ENCODE measurements at places on chromosomes 16 and 17.
A peak's percentile ranks its signal among the peaks of the same experiment; 100 is the strongest.

- DNase-seq, result no peak
These were observed 72.8 kb downstream of the SOCS1 start for GRCh38 chr16:11183035-11183812.

- DNase-seq, result no peak
These were observed 3.9 kb downstream of the PDK2 start for GRCh38 chr17:50099003-50099402.

DNA sequence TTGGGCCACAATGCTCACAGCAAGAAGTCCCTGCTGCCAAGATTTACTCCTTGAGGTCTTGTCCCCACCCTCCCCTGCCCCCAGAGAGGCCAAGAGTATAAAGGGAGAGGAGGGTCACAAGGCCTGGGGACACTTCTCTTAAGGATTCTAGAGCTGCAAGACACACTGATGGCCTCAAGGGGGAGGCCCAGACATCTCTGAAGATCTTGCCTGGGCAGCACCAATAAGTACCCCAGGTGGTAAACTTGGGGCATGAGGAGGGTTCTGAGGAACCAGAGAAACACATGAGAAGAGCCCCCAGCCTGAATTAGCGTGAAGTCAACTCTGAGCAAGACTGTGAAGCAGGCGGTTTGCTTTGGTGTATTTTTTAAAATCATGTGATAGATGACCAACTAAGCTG lies 26.8 kb upstream of the MTMR4 start:
- no peak for DNase-seq

DNA sequence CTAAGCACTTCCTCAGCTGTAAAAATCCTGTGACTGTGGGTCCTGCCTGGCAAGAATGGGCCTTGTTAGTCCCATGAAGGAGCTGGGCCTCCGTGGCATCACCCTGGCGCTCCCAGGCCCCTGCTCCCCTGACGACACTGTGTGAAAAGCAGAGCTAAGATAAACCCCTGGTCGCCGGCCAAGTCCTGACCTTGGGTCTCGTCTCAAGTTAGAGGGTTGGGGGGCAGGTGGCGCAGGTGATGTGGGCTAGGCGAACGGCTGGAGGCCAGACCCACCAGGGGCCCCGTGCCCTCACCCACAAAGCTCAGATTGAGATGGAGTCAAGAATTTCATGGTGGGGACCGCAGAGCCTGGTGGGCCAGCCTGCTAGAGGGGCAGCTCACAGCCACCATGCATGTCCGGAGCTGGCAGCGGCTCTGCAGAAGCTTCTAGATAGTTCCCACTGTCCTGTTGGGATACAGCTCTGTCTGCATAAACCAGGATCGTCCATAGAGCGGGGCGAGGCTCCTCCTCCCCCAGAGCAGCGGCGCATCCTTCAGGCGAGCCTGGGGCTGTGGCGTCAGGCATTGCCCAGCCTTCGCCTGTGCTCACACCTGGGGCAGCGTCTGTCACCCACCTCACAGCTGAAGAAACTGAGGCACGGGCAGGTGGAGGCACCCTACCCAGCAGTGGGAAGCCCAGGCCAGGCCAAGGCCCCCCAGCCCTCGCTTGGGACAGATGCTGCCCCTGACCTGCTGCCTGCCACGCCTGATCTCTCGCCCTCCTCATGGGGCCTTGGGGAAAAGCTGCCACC lies 12.0 kb downstream of the CYBC1 start:
- no peak for DNase-seq

- no peak for DNase-seq
These were observed 161.5 kb downstream of the CCT6B start for GRCh38 chr17:34799751-34800150.

GRCh38 chr16:66933776-66934137 lies 445 bp downstream of the CIAO2B start:
- DNase-seq, result no peak

DNA sequence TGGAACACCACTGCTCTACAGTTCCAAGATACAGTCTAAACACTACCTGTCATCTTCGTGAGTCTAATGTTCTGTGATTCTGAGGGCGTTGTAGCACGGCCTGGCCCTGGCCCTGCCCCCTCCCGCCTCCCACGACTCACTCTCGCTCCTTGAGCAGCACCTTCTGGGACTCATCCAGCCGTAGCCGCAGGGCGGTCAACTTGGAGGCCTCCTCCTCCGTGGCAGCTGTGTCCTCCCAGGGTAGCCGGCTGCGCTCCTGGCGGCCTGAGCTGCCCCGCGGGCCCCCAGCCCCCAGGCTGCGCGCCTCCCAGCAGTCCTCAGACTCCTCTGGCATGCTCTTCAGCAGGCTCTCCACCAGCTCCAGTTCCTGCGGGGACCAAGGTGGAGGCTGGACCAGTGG lies 10.6 kb downstream of the CCDC102A start:
- DNase-seq, result no peak

DNA sequence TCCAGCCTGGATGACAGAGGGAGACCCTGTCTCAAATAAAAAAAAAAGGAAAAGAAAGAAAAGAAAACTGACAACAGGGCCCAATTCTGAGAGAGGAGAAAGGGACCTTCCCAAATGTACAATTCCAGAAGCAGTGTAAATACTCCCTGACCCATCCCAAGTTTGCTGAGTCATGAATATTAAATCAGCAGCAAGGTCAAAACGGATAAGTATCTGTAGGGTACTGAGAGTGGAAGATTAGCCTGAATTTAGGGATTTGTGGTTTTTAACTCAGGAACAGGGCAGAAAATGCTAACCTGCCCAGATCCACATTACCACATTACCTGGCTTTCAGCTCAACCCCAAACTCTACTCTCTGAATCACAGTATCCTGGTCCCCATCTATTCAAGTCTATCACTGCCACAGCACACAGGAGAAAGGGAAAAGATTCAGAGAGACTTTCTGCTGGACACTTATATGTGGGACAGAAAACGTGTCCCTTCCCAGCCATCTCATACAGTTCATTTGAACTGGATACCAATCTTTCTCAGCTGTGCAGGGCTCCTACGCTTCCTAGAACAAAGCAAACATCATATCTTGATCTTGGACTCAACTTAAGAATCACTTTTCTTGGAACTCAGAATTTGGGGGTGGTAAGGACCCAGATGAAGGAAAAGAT lies 2.9 kb downstream of the FXR2 start:
- no peak for DNase-seq

GRCh38 chr17:47715669-47716325 lies 17.2 kb upstream of the TBX21 start:
- DNase-seq, result no peak

- no peak for DNase-seq
These were observed 3.3 kb upstream of the FDXR start for GRCh38 chr17:74875977-74876593.

- DNase-seq, result no peak
These were observed 35.2 kb downstream of the IRF8 start for GRCh38 chr16:85934210-85934609.

DNA sequence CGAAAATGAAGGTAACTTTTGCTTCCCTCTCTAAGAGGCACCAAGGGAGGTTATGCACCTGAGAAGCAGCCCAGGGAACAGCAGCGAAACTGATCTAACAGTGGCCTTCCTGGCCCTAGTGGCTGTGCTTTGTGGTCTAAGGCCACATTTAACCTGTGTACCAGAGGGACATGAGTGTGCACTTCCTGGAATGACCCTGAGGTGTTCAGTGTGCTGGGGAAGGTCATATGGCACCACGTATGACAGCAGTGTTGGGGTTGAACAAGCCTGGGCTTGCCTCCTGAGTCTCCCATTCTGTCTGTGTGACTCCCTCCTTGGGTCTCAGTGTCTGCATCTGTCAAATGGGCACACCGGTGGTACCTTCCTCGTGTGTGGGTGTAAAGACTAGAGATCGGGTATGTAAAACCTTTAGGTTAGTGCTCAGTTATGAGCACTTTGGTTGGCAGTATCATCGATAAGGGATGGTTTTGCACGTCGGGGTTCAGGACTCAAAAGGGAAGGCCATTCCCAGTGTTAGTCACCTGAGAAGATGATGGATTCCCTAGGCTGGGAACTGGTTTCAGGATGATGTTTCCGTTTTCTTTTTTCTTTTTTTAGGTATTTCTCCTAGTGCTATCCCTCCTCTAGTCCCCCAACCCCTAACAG lies 31.9 kb downstream of the PLCG2 start:
- no peak for DNase-seq

DNA sequence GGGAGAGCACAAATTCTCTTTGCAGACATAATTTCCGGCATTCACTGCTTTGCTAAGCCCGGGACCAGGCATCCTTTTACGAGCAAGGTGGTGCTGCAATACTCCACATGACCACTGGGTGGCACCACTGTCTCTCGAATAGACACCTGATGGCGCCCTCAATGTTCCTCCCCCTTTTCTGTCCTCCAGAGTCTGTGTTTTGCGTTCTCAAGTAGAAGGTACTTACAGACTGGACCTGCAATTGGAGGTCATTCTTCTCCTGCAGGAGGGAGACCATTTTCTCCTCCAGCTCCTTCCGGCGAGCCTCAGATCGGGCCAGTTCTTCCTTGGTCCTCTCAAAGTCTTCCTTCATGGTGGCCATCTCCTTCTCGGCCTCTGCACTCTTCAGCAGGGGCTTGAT lies 45.2 kb downstream of the MYH13 start:
- DNase-seq, result peak; percentile 91

DNA sequence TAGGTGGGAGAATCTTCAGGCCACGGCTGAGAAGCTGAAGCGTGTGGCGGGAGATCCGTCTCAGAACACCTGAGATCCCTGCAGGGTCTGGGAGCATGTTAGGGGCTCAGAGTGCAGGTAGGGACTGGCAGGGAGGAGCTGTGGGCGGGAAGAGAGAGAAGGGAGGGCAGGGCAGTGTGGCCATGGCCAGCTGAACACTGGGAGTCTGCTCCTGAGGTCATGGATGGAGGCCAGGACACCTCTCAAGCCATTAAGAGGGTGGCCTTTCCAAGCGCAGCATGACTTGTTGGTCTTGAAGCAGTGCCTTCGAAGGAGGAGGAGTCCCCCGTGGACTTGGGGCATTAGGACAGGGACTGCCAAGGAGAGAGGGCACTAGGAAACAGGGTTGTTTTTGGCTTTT lies 23.7 kb downstream of the NAA60 start:
- no peak for DNase-seq

DNA sequence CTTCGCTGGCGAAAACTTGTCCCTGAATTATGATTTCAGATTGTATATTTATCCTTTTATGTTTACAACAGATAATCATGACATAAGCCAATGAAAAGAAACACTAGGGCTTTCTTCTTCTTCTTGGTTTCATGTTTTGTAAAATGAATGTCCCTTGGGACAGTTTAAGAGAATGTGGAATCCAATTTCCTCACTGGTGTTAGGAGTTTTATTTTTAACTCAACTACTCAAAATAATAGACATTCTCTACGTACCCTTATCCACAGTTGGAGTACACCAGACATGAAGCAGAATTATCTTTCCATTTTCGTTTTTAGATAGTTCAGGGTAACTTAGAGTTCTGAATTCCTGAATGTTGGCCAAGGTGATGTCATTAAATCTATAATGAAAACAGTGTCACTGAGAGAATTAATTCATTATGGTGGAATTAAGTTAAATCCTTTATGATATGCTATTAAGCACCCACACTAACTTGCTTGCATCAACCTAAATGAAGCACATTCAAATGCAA lies 43.4 kb downstream of the IRX6 start:
- no peak for DNase-seq

DNA sequence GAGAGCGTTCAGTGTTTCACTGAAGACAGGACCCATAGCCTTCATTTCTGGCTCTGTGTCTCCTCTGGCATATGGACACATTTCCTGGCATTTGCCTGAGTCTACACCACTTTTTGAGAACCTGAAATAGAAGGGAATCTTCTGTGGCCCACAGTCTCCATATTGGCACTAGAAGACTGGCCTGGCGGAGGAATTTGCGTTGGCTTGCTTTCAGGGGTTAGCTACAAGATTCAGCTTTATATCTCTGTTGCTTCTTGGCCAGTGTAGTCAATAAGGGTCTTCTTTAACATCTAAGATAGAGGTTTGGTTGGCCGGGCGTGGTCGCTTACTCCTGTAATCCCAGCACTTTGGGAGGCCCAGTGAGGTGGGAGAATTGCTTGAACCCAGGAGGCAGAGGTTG lies 12.8 kb upstream of the CLEC18C start:
- DNase-seq, result no peak

DNA sequence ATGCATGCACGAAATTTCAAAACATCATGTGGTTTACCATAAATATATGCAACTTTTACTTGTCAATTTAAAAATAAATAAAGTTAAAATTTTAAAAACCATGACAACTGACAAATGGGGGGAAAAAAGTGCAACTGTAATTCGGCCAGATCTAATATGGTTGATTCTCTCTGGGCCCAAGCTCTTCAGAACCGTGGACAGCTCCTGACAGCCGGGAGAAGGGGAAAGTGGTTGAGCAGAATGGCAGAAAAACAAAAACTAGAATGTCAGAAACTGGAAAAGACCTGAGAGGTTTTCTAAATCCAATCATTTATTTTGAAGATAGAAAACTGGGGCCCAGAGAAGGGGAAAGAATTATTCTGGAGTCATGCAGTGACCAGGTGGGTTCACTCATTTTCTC lies 126.6 kb downstream of the TMEM132E start:
- DNase-seq, result peak; percentile 53

DNA sequence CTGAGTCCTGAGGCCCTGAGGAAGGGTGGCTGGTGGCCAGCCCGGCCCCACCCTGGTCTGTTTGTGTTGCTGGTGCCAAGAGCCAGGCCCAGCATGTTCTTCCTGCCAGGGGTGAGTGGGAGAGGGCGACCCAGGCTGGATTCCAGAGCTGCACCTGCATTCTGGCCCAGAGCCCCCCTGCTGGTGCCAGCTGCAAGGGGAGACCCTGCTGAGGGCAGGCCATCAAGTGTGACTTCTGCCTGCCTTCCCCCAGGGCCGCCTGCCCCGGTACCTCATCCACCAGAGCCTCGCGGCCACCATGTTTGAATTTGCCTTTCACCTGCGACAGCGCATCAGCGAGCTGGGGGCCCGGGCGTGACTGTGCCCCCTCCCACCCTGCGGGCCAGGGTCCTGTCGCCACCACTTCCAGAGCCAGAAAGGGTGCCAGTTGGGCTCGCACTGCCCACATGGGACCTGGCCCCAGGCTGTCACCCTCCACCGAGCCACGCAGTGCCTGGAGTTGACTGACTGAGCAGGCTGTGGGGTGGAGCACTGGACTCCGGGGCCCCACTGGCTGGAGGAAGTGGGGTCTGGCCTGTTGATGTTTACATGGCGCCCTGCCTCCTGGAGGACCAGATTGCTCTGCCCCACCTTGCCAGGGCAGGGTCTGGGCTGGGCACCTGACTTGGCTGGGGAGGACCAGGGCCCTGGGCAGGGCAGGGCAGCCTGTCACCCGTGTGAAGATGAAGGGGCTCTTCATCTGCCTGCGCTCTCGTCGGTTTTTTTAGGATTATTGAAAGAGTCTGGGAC lies 2.4 kb upstream of the TCAP start:
- no peak for DNase-seq

GRCh38 chr17:64532409-64532808 lies 25.6 kb downstream of the CEP95 start:
- no peak for DNase-seq

DNA sequence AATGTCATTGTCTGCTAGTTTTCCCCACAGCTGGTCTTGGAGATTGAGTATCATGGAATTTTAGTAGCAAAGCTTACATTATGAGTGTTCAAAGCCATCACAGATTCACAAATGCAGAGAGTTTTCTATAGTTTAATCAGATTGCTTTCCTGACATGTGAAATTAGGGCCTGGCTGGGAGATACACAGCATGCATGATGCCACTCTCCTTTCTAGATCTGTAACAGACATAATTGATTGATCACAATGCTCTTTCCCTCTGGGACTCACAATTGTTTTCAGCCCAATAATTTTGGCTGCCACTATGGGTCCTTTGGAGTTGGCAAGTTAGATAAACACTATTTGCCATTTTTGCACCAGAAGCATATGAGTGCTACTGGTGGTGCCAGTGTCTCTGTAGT lies 132.5 kb downstream of the SPACA3 start:
- DNase-seq, result no peak

- DNase-seq, result no peak
These were observed 196.8 kb downstream of the TOX3 start for GRCh38 chr16:52350031-52350642.

Data from neural crest cell (in vitro differentiated cells).